SIG-M5 (cell line): ENCODE measurements at places on chromosomes 4 and X.

GRCh38 chr4:165580351-165580905 lies 201.6 kb downstream of the CPE start:
- DNase-seq, result no peak

DNA sequence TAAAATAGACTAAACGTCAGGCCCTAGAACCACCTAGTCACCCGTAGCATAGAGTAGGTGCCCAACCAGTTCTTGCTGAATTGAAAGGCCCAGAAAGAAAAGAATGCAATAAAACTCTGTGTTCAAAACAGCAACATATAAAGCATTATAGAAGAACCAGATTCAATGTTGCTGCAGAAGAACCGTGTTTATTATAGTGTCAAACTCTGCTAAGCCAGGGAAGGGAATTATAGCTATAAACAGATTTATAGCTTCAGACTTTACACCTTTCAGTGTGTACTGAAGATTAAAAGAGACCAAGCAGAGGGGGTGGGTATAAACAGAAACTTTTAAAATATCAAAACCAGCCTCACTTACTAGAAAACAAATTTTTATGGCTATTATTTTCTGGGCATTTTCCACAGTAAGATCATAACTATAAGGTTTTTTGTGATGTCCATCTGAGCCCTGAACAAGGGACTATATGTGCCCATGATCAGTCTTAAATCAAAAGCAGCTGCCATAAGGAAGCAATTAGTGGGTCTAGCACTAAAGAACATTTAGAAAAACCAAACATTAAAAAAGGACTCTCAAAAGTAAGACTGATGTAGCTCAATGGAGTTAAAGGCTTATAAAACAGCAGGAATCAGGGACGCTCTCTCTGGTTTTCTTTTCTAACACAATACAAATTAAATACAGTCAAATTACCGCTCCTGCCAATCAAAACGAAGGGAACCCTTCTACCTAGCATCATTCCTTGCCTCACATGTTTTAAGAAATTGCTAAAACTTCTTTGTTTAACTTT lies 219.7 kb upstream of the ETNPPL start:
- DNase-seq, result no peak

DNA sequence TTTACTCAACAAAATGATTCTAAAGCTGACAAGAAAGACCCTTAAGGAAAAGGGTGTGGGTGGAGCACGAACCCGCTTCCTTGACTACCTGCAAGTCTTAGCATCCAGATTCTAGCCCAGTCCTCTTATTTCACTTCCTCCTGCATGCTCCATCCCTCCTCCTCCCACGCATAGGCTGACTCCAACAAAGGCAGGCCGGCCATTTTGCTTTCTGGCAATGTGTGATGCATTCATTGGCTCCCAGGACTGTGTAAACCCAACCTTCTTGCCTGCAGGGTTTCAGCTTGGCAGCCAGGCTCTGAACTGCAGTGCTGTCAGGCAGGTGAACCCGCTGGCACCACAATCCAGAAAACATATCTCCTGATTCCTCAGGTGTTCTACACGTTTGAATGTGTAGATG lies 39.3 kb downstream of the RTL9 start:
- DNase-seq, result no peak

DNA sequence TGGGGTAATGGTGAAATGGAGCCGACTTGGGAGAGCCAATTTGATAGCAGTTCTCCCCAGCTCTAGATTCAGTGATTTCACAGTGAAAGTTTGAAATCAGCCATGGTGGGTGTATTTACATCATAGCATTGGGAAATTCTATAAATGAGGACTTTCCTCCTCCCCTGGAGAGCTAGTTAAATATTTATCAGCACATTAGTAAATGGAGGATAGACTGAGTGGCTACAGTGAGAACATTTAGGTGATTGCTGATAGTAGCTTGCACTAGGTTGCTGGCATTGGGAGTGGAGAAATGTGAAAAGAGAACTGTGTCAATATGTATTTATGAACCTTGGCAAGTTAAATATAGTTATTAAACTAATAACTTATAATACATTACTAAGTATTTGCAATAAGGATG lies 347.3 kb downstream of the CCSER1 start:
- no peak for DNase-seq

DNA sequence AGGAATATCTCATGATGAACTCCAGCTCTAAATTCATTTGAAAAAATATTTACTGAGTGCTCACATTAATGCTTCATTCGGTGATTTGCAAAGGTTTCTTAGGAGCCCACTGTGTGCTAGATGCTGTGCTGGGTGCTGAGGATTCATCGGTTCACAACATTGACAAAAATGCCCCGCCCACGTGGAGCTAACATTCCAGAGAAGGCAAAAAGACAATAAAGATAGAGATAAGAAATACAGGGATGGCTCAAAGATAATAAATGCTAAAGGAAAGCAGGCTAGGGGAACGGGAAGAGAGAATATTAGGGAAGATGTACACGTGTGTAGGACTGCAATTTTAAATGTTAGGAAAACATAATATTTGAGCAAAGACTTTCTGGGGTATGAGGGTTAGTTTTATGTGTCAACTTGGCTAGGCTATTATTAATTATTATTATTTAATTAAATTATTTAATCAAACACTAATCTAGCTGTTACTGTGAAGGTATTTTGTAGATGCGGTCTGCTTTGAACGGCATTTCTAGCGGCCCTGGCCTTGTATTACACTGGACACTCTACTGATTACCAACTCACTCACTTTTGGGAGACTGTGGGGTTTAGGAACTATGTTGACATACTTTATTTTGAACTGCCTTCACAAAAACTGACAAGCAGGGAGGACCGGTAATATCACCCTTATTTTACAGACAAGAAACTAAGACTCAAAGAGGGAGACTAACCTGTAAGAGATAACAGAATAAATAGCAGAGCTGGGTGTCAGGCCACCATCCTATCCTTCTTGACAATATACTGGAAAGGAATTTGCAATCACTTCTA lies 61.9 kb upstream of the IRF2 start:
- no peak for DNase-seq

DNA sequence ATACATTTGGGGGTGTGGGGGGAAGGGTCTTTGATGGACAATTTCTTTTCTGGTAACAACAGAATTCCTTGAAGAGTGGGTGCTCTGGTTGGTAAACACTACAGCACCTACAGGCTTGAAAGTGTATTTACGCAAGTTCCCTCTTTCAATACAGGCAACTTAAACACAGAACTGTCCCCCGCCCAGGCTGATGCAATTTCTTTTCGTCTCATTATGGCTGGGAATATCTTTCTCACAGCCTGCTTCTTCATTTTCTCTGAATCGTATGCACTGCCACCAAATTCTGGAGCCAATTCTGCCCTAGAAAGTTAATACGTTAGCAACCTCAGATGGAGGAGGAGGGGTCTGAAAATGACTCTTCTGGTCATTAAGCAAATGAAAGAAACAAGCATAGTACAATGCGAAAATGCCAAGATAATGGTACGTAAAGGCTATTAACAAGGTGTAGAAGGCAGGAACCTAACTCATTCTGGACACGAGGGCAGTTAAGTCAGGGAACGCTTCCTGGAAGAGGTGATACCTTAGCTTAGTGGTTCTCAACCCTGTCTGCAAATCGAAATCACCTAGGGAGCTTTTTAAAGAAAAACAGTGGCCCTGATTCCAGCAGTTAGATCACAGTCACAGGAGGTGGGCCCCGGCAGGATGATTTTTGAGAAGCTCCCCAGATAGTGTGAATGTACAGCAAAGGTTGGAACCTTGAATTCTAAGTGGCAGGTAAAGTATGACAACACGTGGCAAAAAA lies 1.0 kb downstream of the AGA start:
- DNase-seq, result peak; percentile 59

GRCh38 chrX:130139474-130140201 lies 26.0 kb downstream of the AIFM1 start:
- no peak for DNase-seq

- no peak for DNase-seq
These were observed 81.0 kb upstream of the SMARCAD1 start for GRCh38 chr4:94126669-94127068.

DNA sequence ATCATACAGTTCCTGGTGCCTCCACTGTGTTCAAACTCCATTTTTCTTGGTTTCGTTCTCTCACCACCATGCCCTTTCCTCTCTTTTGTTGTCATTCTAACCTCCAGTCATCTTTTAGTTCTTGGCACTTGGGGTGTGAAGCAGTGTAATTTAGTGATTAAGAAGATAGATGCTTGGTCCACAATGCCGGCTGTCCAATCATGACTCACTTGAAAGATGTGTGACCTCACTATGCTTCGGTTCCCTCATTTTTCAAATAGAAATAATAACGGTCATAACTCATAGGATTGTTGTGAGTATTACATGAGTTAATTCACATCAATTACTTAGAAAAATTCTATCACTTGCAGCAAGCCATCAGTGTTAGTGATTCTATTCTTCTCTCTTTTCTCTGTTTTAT lies 327.8 kb downstream of the ADGRL3 start:
- DNase-seq, result no peak

GRCh38 chrX:14235004-14235403 lies 205.3 kb upstream of the GEMIN8 start:
- no peak for DNase-seq

GRCh38 chr4:158523990-158524535 lies 2.4 kb downstream of the RXFP1 start:
- no peak for DNase-seq

GRCh38 chrX:20441123-20441522 lies 174.4 kb upstream of the RPS6KA3 start:
- no peak for DNase-seq

DNA sequence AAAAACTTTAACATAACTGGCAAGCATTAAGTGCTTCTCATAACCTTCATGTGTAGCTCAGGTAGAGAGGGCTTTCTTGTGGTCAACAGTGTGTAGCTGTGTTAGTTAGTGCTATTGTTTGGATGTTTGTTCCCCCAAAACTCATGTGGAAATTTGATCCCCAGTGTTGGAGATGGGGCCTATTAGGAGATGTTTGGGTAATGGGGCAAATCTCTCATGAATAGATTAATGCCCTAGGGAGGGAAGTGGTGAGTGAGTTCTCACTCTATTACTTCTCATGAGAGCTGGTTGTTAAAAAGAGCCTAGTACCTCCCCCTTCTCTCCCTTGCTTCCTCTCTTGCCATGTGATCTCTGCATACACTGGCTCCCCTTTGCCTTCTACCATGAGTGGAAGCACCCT lies 16.5 kb upstream of the SLC25A43 start:
- no peak for DNase-seq

GRCh38 chr4:83658806-83659205 lies 122.9 kb downstream of the GPAT3 start:
- DNase-seq, result no peak

DNA sequence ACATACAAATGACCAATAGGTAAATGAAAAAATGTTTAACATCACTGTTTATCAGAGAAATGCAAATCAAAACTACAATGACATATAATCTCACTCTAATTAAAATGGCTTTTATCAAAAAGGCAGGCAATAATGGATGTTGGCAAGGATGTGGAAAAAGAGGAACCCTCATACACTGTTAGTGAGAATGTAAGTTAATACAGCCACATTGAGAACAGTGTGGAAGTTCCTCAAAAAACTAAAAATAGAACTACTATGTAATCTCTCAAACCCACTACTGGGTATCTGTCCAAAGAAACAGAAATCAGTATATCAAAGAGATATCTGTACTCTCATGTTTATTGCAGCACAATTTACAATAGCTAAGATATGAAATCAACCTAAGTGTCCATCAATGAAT lies 165.9 kb upstream of the HHIP start:
- no peak for DNase-seq

GRCh38 chrX:13339607-13340006 lies 19.8 kb upstream of the ATXN3L start:
- DNase-seq, result no peak

GRCh38 chrX:17828171-17828570 lies 32.9 kb downstream of the RAI2 start:
- no peak for DNase-seq

DNA sequence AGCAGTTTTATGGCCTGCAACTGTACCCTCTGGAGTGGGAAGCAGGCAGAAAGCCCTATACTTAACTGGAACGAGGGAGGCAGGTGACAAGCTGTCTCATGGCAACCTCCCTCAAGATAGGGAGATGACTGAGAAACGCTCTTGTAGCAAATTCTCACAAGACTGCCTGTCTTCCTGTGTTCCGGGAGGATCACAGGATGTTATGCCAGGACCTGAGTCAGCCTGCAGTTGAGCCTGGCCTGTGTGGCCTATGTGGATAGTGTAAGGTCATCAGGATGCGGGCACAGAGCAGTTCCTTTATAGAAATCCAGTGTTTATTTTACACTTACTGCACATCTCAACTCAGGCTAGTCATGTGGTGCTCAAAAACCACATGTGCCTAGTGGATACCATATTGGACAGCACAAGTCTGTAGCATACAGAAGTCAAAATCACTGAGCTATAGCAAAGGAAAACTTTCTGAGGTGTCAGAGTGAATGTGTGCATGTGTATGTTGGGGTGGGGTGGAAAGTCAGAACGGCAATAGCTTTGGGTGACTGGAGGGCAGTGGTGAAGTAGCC lies 25.2 kb downstream of the TAF7L start:
- DNase-seq, result no peak

GRCh38 chr4:3044870-3045819 lies 29.2 kb downstream of the HTT-AS start:
- DNase-seq, result no peak

- no peak for DNase-seq
These were observed 51.0 kb upstream of the NHSL2 start for GRCh38 chrX:71859637-71860036.

GRCh38 chrX:131816551-131817136 lies 206.5 kb upstream of the STK26 start:
- no peak for DNase-seq

DNA sequence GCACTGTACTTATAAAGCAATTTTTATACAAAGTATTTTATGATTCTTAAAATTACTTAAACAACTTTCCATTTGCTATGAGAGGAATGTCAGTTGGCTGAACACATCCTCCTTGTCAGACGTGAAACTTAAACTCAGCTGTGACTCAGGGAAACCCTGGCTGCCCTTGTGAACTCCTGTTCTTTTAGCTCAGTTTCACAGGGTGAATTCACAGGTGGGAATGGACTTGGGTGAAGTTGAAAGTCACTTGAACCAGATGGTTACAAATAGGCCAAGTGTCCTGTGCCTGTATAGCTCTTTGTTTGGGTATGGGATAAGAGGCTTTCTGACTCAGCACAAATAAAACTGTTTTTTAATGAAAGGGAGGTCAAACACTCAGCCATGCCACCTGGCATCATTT lies 67.4 kb upstream of the FAM47B start:
- no peak for DNase-seq

DNA sequence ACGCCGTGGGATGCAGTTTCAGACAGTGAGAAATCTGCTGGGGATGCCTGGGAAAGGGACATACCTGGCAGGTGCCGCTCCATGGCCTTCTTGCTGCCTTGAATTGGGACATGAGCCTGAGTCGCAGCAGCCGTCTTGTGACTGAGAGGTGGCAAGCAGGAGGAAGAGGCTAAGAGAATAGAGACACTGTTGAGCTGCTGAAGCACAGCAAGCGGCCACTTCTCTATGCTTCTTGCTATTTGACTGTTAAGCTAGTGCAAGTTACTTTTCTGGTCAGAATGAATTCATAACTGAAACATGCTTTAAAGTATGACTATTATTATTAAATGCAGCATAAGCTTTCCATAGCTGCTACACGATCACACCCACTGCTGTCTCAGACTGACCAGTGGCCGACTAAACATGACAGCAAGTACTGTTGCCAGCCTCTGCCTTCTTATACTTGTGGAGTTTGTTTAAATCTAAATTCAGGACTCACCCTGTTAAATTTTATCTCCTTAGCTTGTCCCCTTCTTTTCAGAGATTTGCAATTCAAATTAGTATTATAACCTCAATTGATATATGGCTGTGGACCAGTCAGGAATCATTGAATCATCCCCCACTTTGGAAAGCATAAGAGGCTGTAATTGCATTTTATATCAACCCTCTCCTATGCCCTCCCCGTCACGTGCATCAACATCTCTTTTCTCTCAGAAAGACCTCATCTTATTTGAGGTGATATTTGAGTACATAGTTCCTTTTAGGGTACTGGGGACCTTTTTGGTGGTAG lies 24.8 kb upstream of the ACSL1 start:
- DNase-seq, result no peak
